ENCODE measurements at places on chromosomes 13 and 19.

DNA sequence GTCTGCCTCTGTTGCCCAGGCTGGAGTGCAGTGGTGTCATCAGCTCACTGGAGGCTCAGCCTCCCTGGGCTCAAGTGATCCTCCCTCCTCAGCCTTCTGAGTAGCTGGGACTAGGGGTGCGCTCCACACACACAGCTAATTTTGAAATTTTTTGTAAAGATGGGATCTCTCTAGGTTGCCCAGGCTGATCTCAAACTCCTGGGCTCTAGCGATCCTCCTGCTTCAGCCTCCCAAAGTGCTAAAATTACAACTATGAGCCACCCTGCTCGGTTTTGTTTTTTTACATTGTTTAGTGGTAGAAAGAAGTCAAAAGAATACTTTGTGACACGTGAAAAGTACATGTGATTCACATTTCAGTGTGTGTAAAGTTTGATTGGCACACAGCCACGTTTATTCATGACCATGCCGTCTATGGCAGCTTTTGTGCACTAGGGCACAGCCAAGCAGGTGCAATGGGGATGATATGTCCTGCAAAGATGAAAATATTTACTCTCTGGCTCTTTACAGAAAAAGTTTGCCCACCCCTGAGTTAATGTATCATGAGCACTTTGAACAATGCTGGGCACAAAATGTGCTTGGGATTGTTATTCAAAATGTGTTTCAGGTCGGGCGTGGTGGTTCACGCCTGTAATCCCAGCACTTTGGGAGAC lies 16.2 kb upstream of the NFIC start:
- DNase-seq = no peak

DNA sequence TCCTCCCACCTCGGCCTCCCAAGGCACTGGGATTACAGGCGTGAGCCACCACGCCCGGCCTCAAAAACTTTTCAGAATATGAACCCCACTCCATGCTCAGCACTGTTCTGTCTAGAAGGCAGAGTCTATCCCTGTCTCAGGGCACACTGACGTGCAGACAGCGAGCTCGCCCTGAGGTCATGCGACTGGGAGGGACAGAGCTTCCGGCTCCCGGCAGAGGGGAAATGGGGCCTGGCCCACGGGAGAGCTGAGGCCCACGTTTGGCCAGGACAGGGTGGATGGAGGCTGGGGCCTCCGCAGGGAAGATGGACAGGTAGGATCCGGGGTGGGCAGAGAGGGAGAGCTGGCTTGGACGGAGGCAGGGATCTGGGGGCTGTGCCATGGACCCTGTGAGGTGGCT lies 2.8 kb upstream of the AZU1 start:
- no peak for DNase-seq

DNA sequence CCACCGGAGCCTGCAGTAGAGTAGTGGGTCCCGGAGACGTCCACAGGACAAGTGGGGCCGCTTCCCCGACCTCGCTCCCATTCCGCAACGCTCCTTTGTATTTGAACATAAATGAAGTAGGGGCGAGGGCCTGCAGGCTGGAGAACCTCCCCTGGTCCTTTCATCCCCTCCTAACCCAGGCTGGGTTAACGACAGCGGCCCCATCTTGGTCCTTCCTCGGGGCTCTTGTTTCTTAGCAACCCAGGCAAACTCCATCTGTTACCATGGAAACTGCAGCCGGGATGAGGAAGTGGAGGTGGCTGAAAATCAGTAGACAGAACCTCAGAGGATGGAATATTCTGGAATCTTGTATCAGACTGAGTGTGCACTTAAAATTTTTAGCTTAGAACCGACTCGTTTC lies 132.6 kb upstream of the USP29 start:
- DNase-seq = no peak

DNA sequence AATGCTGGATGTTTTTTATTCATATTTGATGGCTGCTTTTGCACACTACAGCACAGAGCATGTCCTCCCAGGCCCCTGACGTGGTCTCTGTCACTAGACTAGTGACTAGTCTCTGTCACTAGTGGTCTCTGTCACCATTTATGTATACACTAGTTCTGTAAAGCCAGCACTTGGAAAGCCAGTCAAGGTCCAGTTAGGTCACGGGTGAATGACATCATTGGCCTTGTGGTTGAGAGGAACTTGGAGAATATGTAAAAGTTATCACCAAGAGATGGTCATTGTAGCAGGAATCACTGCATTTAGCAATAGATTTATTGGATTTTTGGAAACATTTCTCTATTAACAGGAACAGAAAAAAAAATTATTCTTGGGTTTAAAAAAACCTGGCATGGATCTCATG lies 72.9 kb downstream of the SHISA2 start:
- no peak for DNase-seq

DNA sequence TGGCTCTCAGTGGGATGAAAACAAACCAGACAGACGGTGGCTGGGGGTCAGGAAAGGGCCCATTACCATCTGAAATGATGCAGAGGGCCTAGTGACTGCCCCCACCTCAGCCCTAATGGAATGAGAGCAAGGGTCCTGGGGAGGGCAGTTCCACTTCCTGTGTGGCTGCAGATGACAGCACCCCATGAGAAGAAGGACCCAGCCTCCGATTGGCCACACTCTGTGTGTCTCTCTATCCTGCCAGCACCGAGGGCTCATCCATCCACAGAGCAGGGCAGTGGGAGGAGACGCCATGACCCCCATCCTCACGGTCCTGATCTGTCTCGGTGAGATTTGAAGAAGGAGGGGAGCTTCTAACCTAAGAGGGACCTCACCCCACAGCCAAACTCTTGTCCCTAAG lies 498 bp downstream of the LILRB1 start:
- no peak for DNase-seq

GRCh38 chr19:7267792-7268704 lies 26.2 kb downstream of the INSR start:
- peak; percentile 29 for DNase-seq

- no peak for DNase-seq
Observed at GRCh38 chr13:103351035-103351828, 285.0 kb upstream of the SLC10A2 start.

GRCh38 chr13:23463661-23464060 lies 30.2 kb upstream of the SACS start:
- DNase-seq = no peak

GRCh38 chr19:2865334-2866100 lies 1.6 kb upstream of the ZNF556 start:
- DNase-seq = no peak

DNA sequence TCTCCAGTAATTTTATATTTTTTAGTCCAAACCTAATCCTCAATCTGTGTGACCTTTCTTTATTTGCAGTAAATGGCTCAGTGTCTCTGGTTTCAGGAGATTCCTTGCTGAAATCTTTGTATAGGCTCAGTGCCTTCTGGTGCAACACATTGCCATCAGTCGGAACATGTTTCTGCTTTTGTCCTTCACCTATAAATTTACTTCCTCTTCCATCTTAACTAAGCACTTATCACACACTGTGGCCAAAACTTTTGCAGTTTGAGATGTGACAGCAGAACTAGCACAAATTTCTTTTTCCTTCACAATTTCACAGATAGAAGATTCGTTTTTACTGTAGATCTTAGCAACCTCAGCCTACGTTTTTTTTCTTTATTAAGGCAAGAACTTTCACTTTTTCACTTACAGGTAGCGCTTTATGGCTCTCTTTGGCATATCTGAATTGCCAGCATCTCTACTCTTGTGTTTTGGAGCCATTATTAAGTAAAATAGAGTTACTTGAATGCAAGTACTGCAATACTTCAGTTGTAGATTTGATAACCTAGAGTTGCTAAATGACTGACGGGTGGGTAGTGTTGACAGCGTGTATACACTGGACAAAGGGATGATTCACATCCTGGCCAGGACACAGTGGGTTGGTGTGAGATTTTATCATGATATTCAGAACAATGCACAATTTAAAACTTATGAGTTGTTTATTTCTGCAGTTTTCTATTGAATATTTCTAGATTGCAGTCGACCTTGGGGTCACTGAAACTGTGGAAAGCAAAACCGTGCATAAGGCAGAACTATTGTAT lies 44.3 kb downstream of the NDFIP2 start:
- no peak for DNase-seq

- DNase-seq = peak; percentile 28
Observed at GRCh38 chr19:3983936-3984583, 1.2 kb downstream of the EEF2 start.

DNA sequence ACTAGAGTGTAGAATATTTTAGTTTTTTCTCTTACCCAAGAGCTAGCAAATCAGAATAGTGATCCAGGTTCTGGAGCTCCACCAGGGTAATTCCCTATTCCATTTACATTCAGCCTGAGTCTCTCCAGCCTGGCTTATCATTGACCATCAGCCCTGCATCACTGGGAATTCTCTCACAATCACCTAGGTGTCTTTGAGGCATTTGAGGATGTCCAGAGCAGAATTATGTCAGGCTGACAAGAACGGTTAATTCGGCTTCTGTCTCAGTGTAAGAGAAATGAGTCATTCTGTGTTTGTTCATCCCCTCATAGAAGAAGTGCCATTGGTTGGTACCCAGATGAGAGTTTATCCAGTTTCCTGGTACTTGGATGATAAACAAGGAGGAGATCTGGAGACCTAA lies 180.5 kb downstream of the ZNF737 start:
- no peak for DNase-seq

- DNase-seq = no peak
Observed at GRCh38 chr19:40238775-40239174, 12.3 kb upstream of the CCNP start.

DNA sequence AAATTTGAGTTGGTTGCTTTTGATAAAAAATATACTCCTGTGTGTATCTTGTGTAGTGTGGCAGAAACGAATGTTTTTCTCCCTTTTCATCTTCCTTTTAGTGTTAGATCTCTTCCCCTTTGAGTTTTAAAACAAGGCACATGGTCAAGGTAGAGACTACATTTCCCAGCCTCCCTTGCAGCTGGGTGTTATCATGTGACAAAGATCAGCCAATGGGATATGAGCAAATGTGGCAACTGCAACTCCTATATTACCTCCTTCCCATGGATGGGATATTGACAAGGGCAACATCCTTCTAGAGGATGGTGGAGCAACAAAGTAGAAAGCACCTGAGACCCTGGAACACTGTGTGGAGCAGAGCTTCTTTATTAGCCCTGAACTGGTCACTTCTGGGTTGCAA lies 42.4 kb downstream of the ADGRE3 start:
- DNase-seq = peak; percentile 24

DNA sequence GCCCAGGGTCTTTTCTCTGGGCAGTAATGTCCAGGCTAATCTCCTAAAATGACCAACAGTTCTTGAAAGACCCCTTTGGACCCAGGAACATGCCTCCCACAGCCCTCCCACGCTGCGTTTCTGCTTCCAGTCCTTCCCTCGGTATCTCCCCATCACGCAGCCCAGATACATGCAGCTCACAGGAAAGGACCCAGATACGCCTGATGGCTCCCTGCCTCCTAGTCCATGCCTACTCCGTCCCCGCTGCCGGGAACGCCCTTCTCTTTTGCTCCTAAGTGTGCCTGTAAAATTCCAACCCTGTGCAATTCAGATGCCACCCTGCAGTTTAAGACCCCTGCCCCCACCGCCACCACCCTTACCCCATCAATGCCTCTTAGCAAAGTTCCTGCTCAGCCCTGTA lies 778 bp downstream of the MUC16 start:
- DNase-seq = no peak

DNA sequence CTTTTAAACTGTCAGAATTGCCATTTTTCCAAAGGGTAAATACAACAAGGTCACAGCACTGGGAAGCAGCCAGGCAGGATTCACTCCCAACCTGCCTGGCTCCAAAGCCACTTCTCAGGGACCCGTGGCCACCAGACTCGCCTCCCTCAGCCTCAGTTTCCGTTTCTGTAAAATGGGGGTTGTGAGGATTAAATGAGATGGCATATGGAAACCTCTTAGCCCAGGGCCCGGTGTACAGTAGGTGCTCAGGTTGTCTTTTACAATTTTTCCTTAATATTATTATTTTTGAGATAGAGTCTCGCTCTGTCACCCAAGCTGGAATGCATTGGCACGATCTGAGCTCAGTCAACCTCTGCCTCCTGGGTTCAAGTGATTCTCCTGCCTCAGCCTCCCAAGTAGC lies 10.1 kb downstream of the YJU2 start:
- no peak for DNase-seq

DNA sequence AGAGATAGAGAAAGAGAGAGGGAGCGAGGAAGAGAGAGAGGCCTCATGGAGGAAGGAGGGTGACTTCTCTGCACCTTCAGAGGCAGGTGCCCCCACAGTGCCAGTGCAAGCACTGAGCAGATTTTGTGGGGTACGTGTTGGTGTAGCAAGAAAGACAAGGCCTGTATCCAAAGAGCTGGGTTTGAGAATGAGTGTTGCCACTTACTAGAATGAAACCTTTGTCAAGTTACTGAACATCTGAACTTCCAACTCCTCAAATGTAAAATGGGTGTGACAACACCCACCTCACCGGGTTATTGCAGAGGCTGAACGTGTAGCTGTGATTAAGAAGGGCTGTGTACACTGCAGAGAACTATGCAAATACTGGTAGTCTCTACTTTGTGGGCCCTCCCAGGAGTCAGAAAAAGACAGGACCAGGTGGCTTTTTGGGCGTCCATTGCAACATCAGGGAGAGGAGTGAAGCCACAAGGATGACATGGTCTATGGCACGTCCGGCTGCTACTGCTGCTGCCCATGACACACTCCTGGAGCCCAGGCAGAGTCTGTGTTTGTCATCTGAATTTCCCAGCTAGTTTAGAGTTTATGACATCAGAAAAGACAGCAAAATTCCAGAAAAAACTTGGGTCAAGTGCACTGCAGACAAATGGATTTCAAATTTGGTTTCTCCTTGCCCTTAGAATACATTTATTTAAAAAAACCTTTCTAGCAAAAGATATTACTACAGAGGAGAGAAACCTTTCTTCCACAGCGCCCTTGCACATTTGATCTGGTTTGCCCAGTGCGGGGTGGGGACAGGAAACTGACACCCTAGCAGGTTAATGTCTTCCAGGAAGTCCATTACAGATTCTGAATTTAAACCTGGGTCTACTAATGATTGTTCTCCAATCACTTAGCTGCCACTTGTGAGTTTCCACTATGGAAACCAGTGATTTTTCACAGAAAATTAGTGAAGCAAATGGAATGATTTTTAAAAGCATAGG lies 54.0 kb upstream of the ATP12A start:
- no peak for DNase-seq

- DNase-seq = no peak
Observed at GRCh38 chr13:114256547-114256946, 21.9 kb downstream of the CDC16 start.

GRCh38 chr13:33347861-33348260 lies 62.3 kb upstream of the STARD13 start:
- no peak for DNase-seq

DNA sequence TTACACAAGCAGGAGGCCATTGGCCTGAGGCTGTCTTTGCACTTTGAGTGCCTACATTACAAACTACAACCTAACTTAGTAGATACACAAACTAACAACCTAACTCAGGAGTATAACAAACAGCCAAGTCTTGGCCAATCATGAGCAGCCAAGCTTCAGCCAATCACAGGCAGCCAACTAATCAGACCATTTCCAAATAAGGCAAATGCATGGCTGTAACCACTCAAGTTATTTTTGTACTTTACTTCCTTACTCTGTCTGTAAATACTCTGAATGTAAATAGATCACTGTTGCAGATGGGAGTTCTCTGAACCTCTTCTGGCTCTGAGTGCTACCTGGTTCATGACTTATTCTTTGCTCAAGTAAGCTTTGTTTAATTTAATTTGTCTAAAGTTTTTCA lies 748.1 kb upstream of the SGCG start:
- DNase-seq = no peak

All from CD4-positive, alpha-beta T cell treated with Interleukin-15 for 1 hour (primary cell).